ENCODE measurements at places on chromosomes 1 and 21.

GRCh38 chr1:202861420-202862132 lies 27.4 kb downstream of the RABIF start:
- peak; percentile 92 for DNase-seq

- DNase-seq = peak; percentile 57
Observed at GRCh38 chr1:26862781-26863684, at the start of gene SFN. Gene SFN (plus strand): TSS chr1:26863149. CDS start chr1:26863213, 64 bp downstream.

DNA sequence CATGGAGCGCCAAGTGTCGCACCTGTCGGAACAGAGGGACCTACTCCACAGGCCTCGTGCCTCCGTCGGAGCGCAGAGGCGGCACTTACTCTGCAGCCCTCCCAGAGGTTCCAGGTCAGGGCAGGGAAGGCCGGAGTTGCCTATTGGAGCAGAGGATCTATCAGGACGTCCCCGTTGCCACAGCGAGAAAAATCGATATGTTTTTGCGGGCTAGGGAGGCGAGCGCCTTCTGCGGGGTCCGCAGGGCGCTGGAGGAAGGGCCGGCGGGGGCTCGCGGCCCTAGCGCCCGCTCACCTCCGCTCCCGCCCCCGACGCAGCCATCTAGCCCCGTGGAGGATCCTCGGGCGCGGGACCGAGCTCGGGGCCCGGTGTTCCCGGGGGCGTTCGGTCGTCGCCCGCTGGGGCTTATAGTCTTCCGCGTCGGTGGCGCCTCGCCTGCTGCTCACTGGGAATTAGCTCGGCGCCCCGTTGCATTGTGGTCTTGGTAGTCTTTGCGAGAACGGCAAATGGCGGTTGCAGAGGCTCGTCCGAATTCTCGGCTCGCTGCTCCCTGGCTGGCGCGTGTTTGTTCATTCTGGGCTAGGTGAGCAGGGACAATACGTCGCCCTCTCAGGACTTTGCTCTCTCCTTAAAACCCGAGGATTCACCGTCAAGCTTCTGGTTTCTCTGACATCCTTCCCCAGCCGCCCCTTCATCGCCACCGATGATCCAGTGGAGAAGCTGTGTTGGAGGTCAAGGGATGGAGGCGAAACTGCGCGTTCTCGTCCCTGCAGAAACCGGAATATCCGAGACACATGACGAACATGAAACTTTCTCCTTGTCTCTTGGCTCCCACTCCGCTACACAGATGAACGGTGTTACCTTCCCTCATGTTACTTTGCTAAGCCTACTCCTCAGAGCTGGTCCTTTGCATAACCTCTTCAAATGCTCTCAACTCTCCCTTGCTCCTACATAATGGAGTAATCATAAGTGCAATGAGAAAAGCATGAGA lies at the start of gene JTB:
Gene JTB (minus strand): TSS at position 425 of the 991 bp plus-strand sequence. CDS start 422 bp downstream, at position 3.
- peak; percentile 84 for DNase-seq

GRCh38 chr1:207868251-207868773 lies 42.6 kb downstream of the CD34 start:
- no peak for DNase-seq

DNA sequence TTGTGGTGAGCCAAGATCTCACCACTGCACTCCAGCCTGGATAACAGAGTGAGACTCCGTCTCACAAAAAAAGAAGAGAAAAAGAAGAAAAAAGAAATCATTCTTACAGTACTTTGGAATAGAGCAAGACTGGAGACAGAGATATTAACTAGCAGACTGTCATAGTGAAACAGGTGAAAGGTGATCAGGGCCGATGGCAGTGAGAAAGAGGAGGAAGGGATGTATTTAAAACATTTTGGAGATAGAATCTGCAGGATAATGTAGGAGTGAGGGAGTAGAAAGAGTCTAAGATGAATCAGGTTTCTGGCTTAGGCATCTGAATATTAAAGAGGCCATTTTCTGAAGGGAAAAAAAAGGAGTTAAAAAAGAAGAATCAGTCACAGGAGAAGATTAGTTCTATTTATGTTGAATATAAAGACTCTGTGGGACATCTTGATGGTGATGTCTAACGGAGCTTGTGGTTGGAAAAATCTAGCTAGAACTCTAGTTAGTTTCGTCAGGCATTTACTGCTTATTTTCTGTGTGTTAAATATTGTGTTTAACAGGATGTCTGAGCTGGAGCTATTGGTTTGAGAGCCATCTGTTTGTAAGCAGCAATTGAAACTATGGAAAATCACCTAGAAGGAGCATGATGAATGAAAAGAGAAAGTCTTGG lies 28.4 kb downstream of the BCL9 start:
- DNase-seq = no peak

DNA sequence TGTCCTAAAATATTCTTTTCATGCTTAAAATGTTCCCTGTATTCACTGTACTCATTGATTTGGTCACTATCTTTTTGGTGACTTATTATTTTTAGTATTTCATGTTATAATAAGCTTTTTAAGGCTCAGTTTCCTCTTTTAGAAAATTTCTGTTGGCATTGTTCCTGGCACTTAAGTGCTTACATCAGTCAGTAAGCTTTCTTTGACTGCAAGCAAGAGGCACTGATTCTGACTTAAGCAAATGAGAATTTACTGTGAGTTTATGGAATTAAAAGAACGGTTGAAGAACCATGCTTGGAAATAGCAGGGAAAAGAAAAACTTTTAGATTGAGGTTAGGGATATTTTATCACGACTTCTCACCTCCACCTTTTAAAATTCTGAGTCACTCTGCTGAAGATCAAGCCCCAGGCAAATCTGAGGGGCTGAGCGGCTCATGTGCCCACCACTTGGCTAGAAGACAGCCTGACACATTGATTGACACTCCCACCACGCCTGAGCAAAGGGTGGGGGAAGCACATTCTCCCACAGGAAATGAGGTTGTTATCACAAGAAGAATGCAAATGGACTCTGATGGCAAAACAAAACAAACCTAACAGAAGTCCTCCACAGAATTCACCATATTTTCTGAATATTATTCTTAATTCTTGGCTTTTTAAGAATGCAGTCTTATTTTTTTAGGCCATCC lies 102.8 kb downstream of the KCTD3 start:
- no peak for DNase-seq

GRCh38 chr1:1429671-1430073 lies 5.8 kb upstream of the VWA1 start:
- DNase-seq = peak; percentile 83

GRCh38 chr1:89809556-89809955 lies 11.3 kb upstream of the LRRC8D start:
- no peak for DNase-seq

Measured in HuH-7 (cell line).